EL (cell line): ENCODE measurements at places on chromosomes 11 and 22.
A peak's percentile ranks its signal among the peaks of the same experiment; 100 is the strongest.

GRCh38 chr11:27977031-27977430, 130.9 kb downstream of the KIF18A start:
- peak; percentile 72 for DNase-seq

GRCh38 chr11:57237204-57237681, at the start of gene APLNR:
APLNR (minus strand) TSS chr11:57237250; CDS start chr11:57237004, 246 bp downstream.
- no peak for DNase-seq

DNA sequence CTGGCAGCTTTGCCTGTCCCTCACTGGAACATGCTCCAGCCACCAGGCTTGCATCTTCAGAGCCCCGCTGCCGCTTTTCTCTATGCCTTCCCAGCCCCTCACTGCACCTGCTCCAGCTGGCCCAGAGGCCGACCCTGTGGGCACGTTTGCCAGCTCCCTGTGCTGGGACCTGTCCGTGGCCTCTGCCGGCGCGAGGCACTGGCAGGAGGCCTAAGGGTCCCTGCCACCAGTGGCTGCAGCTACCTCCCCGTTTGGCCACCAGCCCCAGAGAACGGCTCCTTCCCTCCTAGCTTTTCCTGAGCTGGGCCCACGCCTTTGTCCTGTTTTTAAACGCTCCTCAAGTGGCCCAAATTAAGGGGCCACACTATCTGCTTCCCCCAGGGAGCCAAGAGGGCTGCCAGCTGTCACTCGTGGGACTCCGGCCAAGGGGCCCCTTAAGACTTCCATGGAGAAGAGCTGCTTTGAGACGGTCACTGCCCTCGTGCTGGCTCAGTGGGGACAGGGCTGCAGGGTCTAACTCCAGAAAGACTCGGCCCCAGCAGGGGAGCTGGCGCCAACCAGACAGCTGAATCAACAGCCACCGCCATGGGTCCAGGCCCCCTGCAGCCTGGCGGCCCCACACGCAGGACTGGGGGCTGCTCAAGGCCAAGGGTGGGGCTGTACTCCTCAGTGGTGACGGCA, 24.6 kb upstream of the WNT7B start:
- no peak for DNase-seq

GRCh38 chr11:70604630-70605467, 206.5 kb downstream of the CTTN start:
- DNase-seq: no peak

DNA sequence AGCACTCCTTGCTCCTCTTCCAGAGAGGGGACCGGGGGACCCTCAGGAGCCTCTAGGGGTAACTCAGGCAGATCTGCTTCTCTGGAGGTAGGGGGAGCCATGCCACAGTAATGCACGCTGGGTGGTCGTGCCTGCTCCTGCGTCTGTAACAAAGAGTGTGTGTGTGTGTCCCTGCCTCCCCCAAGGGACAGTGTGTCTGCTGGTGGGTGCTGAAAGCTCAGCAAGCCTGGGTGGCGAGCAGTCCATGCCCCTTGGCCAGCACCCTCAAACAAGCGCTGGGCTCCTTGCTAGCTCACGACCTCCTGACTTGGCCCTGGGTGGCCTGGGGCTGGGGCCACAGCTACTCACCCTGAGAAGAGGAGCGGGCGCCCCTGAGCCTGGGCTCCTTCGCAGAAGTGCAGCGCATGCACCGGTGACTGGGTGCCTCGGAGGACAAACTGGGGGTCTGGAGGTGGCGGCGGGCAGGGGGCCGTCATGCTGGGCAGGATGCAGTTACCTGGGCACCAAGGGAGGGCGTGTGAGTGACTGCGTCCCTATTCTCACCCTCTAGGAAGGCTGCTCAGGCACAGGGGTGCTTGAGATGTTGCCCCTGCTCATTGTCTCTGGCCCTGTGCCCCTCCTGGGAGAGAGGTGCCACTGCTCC, 33.7 kb downstream of the GNB1L start:
- DNase-seq: no peak

- DNase-seq: no peak
These were observed 33.2 kb downstream of the ZNF195 start for GRCh38 chr11:3345736-3346135.

DNA sequence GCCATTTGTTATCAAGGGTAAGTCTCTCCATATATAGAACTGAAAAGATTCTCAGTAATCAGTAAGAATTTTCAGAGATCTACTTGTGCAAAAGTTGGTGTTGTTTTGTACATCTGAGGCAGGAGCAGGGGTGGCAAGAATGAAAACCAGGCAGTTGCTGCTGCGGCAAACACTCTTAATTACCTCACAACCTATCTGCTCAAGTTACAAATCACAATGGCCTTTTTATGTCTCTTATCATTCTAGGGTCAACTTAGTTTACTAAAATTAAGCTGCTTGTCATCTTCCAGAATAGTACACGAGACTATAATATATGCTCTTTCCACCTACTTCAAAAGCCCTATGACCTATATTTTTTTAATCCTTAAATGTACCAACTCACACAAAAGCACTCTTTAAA, 14.3 kb upstream of the FSHB start:
- DNase-seq: no peak
